PC-9 (cell line): ENCODE measurements at places on chromosomes 3 and 15. TPM values are rescaled to one million over a fixed set of nuclear protein-coding genes. Genes with fewer than 3 reads are reported as not detected.

GRCh38 chr3:34367521-34367920 lies 569.1 kb downstream of the PDCD6IP start:
- DNase-seq = no peak
- no peaks in the 10 kb centered on the region for H3K27me3 ChIP-seq
- H3K36me3 ChIP-seq = no peaks in the 10 kb centered on the region
- no peak overlapping the region for H3K27ac ChIP-seq

DNA sequence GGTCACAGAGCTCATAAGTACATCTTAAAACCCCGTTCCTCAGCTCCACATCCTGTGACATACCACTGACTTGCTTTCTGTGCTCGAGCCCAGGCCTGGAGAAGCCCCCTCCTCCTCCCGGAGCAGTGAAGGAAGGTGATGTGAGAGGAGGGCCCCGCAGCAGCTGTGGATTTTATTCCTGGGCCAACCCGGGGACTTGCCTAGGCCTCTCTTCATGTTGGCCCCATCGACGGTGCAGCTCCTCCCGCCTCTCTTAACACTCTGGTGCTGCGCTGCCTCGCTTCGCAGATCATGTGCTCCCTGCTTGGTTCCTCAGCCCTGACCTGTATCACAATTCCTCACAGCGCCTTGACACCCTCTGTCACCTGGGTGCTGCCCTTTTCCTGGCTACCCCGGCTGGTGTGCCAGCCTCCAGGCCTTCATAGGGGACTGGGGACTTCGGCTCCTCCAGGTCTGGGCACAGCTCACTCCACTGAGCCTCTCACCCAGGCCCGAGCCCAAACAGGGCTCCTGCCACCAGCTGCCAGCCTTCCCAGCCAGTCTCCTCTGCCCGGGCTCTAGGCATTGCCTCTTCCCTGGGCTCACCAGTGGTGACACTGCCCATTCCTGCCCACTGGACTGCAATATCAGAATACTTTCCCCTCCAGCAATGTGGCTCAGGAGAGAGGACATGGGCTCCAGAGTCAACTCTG lies 21.5 kb downstream of the MAGEF1 start:
- peaks cover 10% of the 10 kb centered on the region; the same call in 1 of the 2 replicates for H3K4me1 ChIP-seq
- no peak overlapping the region for H3K27ac ChIP-seq
- no peak for DNase-seq
- H3K36me3 ChIP-seq = no peaks in the 10 kb centered on the region
- no peaks in the 10 kb centered on the region for H3K27me3 ChIP-seq
- H3K4me3 ChIP-seq = no peak overlapping the region

- H3K27ac ChIP-seq = no peak overlapping the region
- no peaks in the 10 kb centered on the region for H3K36me3 ChIP-seq
- H3K27me3 ChIP-seq = no peaks in the 10 kb centered on the region
- H3K4me3 ChIP-seq = no peak overlapping the region
- DNase-seq = no peak
These were observed 34.7 kb downstream of the PIK3CA start for GRCh38 chr3:179182902-179183301.

GRCh38 chr3:143634991-143635390 lies 213.3 kb downstream of the SLC9A9 start:
- no peaks in the 10 kb centered on the region for H3K36me3 ChIP-seq
- no peak overlapping the region for H3K4me3 ChIP-seq
- H3K27me3 ChIP-seq = no peaks in the 10 kb centered on the region
- H3K4me1 ChIP-seq = no peaks in the 10 kb centered on the region

DNA sequence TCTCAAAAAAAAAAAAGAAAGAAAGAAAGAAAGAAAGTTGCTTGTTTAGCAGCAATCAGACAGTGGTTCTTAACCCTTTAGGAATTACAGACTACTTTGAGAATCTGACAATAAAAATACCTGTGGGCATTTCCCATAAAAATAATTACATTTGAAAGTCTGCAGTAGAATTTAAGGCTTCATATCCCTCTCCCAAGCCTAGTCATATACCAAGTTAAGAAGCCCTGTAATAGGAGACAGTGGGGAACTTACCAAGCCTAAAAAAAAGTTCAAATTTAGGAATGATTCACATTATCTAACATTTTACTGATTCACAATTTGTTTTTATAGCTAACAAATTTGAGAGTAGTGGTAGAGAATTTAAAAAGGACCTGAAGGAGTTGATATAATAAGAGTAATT lies 47.5 kb downstream of the LRRFIP2 start:
- H3K4me1 ChIP-seq = peaks cover 35% of the 10 kb centered on the region
- no peaks in the 10 kb centered on the region for H3K27me3 ChIP-seq
- H3K4me3 ChIP-seq = no peak overlapping the region

DNA sequence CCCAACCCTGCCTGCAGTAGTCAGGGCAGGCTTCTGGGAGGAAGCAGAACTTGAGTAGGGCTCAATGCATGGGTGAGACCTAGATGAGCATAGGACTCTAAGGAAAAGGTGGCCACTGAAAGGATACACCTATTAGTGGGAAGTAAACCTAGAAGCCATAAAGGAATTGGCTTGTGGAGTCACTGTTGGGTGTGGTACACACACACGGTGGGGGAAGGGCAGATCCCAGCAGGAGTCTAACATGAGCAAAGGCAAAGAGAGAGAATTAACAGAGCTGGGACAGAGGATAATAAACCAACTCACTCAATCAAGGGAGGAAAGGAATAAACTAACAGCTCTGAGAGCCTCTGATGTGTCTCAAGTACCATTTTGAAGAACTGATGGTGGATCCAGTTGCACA lies 23.1 kb downstream of the DAPK2 start:
- peaks cover 59% of the 10 kb centered on the region for H3K4me1 ChIP-seq
- no peaks in the 10 kb centered on the region for H3K36me3 ChIP-seq
- H3K27ac ChIP-seq = no peak overlapping the region
- no peak overlapping the region for H3K4me3 ChIP-seq
- H3K27me3 ChIP-seq = no peaks in the 10 kb centered on the region
- peak; percentile 42 for DNase-seq

DNA sequence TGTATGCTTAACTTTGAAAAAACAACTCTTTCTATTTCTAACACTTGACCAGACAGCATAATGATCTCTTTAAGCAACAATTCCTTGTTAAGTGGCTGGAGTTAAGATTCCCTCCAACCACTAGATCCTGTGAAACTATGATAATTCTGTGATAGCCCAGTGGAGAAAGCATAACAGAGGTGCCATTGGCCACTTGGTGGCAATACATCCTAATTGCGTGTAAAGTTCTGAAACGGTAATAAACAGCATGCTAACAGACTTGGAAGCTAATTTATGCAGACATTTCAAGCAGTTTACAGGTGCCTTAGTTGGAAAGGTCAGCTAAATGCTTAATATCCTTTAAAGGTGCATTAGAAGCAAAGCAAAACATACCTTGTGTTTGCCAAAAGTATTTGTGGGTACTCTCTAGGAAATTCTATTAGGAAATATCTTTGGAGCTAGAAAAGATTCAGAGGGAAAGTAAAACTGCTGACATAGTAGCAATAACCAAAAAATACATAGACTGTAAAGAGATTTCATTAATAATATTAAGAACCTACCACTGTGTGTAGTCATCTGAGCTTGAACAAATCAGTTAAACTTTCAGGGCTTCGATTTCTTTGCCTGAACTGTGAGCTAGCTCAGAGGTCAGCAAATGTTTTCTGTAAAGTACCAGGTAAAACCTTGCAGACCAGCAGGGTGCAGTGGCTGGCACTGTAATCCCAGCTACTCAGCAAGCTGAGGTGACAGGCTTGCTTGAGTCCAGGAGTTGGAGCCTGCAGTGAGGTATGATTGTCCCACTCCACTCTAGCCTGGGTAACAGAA lies 19.0 kb upstream of the CSTA start:
- H3K36me3 ChIP-seq = no peaks in the 10 kb centered on the region
- peak; percentile 41 for DNase-seq
- H3K4me3 ChIP-seq = no peak overlapping the region
- H3K27me3 ChIP-seq = no peaks in the 10 kb centered on the region

GRCh38 chr3:11288021-11288491 lies 15.9 kb downstream of the ATG7 start:
- H3K27ac ChIP-seq = peak overlapping the region; percentile 99
- H3K4me3 ChIP-seq = peak overlapping the region; percentile 42
- peaks cover 77% of the 10 kb centered on the region for H3K4me1 ChIP-seq
- no peaks in the 10 kb centered on the region for H3K27me3 ChIP-seq
- DNase-seq = no peak

DNA sequence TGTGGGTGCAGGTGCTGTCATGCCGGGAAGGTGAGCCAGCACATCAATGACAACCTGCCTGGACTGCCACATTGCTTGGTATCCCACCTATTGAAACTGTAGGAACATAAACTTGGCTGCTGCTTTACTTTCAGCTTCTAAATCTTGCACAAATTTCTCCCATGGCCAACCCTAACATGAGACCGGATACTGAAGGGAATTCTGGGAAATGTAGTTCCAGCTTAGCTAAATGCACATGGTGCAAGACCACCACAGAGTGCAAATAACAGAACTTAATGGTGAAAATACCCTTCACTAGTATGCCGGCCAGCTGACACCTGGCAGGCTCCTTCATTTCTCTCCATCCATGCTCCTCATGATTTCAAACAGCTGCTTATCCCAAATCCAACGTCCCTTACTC lies 247.4 kb downstream of the ARRDC4 start:
- DNase-seq = no peak
- H3K4me1 ChIP-seq = no peaks in the 10 kb centered on the region
- peaks cover 5% of the 10 kb centered on the region; the same call in 1 of the 2 replicates for H3K27me3 ChIP-seq
- H3K36me3 ChIP-seq = no peaks in the 10 kb centered on the region
- no peak overlapping the region for H3K27ac ChIP-seq

GRCh38 chr3:24069045-24069444 lies 124.0 kb downstream of the NR1D2 start:
- H3K27me3 ChIP-seq = no peaks in the 10 kb centered on the region
- H3K27ac ChIP-seq = no peak overlapping the region
- no peak for DNase-seq
- H3K4me3 ChIP-seq = no peak overlapping the region

- H3K27ac ChIP-seq = peak overlapping the region; percentile 85
- DNase-seq = peak; percentile 42
- no peak overlapping the region; the same call in 1 of the 2 replicates for H3K4me3 ChIP-seq
- no peaks in the 10 kb centered on the region for H3K27me3 ChIP-seq
- no peaks in the 10 kb centered on the region for H3K36me3 ChIP-seq
These were observed 13.5 kb upstream of the TIPIN start for GRCh38 chr15:66369773-66370651.

GRAMD2A gene
- total RNA-seq = 48.5 and 60.2 TPM in 2 replicates

TP63 gene
- total RNA-seq = 0.65 and 3.6 TPM in 2 replicates

ZBTB47 gene
- total RNA-seq = 8.1 and 9.6 TPM in 2 replicates

PDE8A gene
- total RNA-seq = 38.8 and 47.3 TPM in 2 replicates

SKOR1 gene
- total RNA-seq = 0.13 and 0.40 TPM in 2 replicates

C3orf80 gene
- not detected in 2 replicates for total RNA-seq

PAK6 gene
- 10.7 and 11.7 TPM in 2 replicates for total RNA-seq

PP2D1 gene
- total RNA-seq = not detected in 2 replicates
